ENCODE measurements at places on chromosomes 11 and 22. TPM values are rescaled to one million over a fixed set of nuclear protein-coding genes. Genes with fewer than 3 reads are reported as not detected.

- H3K4me1 ChIP-seq, result no peaks in the 10 kb centered on the region
- H3K27me3 ChIP-seq, result no peaks in the 10 kb centered on the region
- no peak overlapping the region for H3K27ac ChIP-seq
- no peak overlapping the region for H3K4me3 ChIP-seq
Observed at GRCh38 chr11:107780136-107780535, 68.3 kb upstream of the SLN start.

DNA sequence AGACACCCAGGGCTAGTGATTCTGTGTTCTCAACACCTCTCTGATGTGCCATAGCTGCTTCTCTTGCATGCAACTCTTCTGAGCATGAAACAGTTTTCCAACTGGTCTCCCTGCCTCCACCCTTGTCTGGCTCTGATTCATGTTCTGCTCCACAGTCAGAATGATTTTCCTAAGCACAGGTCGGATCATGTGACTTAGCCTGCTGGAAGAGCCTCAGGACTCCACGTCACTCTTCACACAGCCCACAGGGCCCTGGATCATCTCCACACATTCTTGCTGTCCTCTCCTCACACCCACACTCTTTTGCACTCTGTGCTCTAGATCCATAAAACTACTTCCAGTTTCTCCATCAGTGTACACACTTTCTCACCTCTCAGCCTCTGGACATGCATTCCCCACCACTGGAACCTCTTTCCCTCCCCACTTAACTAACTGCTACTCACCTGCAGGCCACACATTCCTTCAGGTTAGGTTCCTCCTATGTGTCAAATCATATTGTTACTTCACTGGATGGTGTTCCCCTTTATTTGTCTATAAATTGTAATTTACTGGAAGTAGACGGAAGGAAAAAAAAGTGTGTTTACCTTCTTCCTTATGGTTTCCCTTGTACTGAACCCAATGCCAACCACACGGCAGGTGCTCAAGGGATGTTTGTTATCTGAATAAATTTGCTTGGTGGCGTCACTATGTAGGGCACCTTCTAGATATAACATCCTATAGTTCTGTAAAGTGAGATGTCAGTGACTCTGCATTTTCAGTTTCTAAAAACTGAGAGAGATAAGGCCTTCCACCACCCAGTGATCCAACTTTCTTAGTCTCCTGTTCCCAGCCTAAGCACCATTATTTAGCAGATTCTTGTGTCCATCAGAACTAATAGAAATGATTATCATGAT is 133.7 kb downstream of the ETS1 start:
- H3K4me1 ChIP-seq, result peaks cover 9% of the 10 kb centered on the region
- no peak for DNase-seq
- H3K27ac ChIP-seq, result no peak overlapping the region
- no peaks in the 10 kb centered on the region for H3K36me3 ChIP-seq
- H3K27me3 ChIP-seq, result no peaks in the 10 kb centered on the region

- DNase-seq, result no peak
- no peaks in the 10 kb centered on the region for H3K27me3 ChIP-seq
- no peaks in the 10 kb centered on the region for H3K36me3 ChIP-seq
Observed at GRCh38 chr11:83722392-83723119, 436.4 kb upstream of the CCDC90B start.

KCNQ1 gene
- 0.61 TPM for total RNA-seq

DNA sequence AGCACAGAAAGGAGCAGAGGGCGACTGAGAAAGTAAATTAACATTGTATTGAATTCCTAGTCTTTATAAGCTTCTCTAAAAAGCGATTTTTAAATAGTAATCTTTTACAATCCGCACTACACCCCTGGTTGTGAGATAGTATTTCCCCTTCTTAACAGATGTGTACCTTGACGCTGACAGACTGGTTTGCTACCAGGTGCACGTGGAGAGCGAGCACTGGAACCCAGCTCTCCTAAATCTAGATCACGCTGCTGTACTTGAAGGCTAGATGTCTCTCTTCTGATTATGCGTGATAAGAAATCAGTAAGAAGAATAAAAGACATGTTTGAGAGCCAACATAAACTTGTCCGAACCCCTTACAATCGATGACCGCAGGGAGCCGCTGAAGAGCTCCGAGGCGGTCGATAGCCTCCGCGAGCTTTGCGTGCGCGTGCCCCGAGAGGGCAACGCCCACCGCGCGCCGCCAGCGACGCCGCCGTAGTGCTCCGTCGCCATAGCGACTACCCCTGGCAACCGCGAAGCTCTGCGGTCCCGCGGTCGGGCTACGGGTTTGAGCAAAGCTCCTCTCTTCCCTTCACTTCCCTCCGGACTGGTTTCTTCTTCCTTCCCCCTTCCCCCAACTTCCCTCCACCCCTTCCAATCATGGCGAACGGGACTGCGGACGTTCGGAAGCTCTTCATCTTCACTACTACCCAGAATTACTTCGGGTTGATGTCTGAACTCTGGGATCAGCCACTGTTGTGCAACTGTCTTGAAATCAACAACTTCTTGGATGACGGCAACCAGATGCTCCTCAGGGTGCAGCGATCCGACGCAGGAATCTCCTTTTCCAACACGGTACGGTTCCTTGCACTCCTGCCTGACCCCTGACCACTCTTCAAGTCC is at the start of gene DYNC2H1:
DYNC2H1 (plus strand) TSS at position 494 of the 885 bp plus-strand sequence; CDS start at position 643, 149 bp downstream.
- H3K4me1 ChIP-seq, result no peaks in the 10 kb centered on the region
- peak within 1 kb of the TSS; percentile 64 for H3K27ac ChIP-seq
- peak within 1 kb of the TSS; percentile 56 for H3K4me3 ChIP-seq
- no peaks in the 10 kb centered on the region for H3K36me3 ChIP-seq
- peak; percentile 31 for DNase-seq

KRTAP5-11 gene
- total RNA-seq, result not detected

- H3K27ac ChIP-seq, result no peak overlapping the region
- no peaks in the 10 kb centered on the region for H3K36me3 ChIP-seq
- no peak for DNase-seq
- peaks cover 15% of the 10 kb centered on the region for H3K4me1 ChIP-seq
- no peaks in the 10 kb centered on the region for H3K27me3 ChIP-seq
Observed at GRCh38 chr11:34243600-34244464, 114.0 kb downstream of the ABTB2 start.

TSPAN18 gene
- 1.9 TPM for total RNA-seq

HTR3A gene
- total RNA-seq, result not detected

- no peak overlapping the region for H3K4me3 ChIP-seq
- DNase-seq, result no peak
- no peak overlapping the region for H3K27ac ChIP-seq
- no peaks in the 10 kb centered on the region for H3K36me3 ChIP-seq
- H3K27me3 ChIP-seq, result no peaks in the 10 kb centered on the region
Observed at GRCh38 chr11:76856106-76856505, 4.6 kb upstream of the ACER3 start.

- no peak overlapping the region for H3K4me3 ChIP-seq
- no peak for DNase-seq
- H3K27me3 ChIP-seq, result no peaks in the 10 kb centered on the region
- no peaks in the 10 kb centered on the region for H3K4me1 ChIP-seq
Observed at GRCh38 chr11:94759522-94759921, 8.6 kb upstream of the AMOTL1 start.

DNA sequence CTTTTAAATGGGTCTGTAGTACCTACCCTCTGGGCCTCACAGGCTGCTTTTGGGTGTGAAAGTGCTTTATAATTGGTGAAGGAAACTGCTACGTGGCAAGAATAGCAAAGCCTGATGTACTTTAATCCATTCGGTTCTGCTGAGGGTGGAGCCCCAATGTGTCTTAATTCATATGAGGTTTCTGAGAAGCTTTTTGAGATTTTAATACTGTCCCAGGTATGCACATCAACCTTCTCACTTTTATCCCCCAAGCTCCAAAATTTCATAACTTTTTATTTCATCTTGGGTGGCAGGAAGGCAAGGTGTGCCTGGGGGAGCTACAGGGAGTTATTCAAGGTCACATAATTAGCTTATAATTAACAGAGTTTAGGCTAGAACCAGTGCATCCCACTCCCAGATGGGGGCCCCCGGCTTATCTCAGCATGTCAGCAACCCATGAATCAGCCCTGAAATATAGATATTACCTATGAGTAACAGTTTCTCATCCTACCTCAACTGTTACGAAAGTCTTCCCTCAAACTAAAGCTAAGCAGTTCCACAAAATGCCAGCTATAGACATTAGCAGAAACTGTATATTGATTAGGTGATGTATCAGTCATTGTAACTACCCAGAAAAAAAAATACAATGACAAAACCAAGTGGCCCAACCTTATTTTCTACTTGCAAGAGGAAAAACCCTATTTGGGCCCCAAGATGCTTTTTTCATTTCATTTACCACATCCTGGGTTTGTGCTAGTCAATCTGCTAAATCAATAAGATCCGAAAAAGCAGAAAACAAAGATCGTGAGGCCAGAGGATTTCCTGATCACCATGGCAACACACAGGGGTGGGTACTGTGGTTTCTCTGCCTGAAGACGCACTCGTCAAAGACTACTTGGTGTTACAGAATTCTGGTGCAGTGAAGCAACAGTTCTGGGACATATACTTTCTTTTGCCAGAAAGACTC is 26.7 kb downstream of the CD44 start:
- H3K27ac ChIP-seq, result peak overlapping the region; percentile 84
- no peaks in the 10 kb centered on the region for H3K36me3 ChIP-seq
- H3K27me3 ChIP-seq, result no peaks in the 10 kb centered on the region
- peaks cover 51% of the 10 kb centered on the region for H3K4me1 ChIP-seq
- peak overlapping the region; percentile 13 for H3K4me3 ChIP-seq
- no peak for DNase-seq

DNA sequence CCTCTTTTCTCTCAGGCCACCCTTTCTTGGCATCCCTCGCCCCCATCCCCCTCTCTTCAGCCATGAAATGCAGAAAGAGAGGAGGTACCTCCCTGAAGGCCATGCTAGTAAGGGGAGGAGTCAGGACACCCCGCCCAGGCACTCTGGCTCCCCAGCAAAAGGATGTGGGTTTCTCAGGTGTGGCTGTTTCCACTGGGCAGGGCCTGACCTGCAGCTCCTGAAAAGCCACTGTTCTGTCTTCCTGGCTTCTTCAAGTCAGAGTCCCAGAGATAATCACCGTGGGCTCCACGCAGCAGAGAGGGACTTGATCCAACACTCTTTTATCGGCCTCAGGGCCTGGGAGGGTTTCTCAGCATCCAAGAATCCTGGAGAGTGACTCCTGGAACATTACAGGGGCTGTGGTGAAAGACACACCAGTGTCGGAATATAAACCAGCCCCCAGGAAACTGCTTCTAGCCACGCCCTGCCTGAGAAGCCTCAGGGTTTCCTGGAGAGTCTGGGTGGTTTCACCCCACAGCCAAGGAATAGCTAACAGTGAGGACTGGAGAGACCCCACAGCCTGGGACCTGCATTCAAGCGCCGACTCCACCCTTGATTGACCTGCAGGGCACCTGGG is 45.7 kb upstream of the TSPAN18 start:
- no peaks in the 10 kb centered on the region for H3K27me3 ChIP-seq
- H3K4me1 ChIP-seq, result no peaks in the 10 kb centered on the region
- DNase-seq, result no peak
- H3K27ac ChIP-seq, result no peak overlapping the region
- H3K36me3 ChIP-seq, result no peaks in the 10 kb centered on the region
- H3K4me3 ChIP-seq, result no peak overlapping the region

Data from esophagus squamous epithelium (tissue), 5 donors.